Pulmonary artery endothelial cell (primary cell): ENCODE measurements at places on chromosomes 1 and 21. TPM values are rescaled to one million over a fixed set of nuclear protein-coding genes. Genes with fewer than 3 reads are reported as not detected.

The HPCA gene
- total RNA-seq = not detected in 2 replicates

The HMGCS2 gene
- not detected in 2 replicates for total RNA-seq

The EDARADD gene
- not detected in 2 replicates for total RNA-seq

The AZIN2 gene
- 0.74 and 0.99 TPM in 2 replicates for total RNA-seq

The C8B gene
- not detected in 2 replicates for total RNA-seq
